NCI-H2107 (cell line): ENCODE measurements at places on chromosomes 6 and 20.

DNA sequence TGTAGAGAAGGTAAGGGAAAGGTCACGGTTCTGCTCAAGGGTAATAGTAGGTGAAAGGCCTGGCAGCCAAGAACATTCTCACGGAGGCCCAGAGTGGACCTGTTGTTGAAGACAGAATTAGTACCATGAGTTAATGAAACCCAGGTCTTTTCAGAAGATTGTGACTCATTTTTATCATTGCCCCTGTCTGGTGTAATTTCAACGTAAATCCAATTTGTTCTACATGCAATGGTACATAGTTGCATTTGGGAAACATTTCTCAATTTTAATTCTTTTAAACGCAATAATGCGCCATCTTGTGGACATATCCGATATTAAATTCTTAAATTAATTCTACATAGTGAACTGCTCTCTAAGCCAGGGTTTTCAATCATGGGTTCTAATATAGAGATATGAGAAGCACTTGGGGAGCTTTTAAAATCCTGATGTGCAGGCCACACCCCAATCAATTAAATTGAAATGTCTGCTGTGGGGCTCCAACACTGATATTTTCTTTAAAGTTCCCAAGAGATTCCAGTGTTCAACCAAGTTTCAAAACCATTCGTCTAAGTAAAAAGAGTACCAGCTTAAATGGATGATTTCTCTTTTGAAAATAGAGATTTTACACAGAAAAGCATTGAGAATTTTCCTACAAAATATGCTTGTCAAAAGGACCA is 257.4 kb downstream of the PLCB1 start:
- DNase-seq, result no peak

- DNase-seq, result no peak
Measured at GRCh38 chr6:89789980-89790379, 29.6 kb downstream of the MDN1 start.

DNA sequence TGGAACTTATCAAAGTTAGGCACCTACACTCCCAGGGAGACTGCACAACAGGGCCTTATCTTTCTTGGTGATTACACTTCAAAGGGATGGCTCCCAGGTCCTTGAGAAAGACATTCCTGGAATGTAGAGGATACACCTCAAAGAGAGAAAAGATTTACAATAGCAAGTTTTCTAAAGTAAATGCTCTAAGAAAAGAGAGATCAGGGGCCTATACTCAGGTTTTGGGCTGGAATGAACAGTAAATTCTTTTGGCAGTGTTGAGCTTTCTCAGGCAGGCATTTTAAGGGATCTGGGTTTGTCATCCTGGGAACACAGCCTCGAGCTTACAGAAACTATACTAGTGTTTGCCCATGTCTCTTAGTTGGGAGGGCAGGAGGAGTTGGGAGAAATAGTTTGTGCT is 31.7 kb upstream of the ME1 start:
- DNase-seq, result no peak

- DNase-seq, result no peak
Measured at GRCh38 chr6:163777716-163778115, 363.2 kb downstream of the QKI start.

- no peak for DNase-seq
Measured at GRCh38 chr6:15443119-15443830, 197.4 kb downstream of the JARID2 start.

DNA sequence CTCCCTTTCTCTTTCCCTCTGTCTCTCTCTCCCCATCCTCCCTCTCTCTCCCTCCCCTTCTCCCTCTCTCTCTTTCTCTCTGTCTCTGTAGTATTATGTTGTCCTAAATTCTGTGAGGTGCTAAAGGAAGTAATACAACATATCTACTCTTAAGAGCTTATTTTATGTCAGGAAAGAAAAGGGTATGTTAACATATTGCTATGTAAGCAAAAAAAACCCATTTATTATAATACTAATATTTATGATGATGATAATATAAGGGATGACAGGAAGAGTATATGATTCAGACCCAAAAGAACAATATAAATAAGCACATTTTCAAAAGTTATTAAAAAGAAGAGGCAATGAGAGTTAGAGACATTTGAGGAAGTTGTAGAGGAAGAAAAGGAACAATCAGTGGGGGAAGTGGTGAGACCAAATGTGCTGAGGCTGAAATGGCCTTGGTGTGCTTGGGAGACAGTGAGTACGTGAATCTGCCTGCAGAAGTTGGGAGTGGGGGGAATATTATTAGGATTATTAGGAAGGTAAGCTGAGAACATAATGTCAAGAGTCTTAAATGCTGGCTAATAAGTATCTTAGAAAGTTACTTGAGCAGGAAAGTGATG is 303.6 kb upstream of the FERMT1 start:
- no peak for DNase-seq

GRCh38 chr6:1200081-1200408 is 111.9 kb upstream of the FOXQ1 start:
- no peak for DNase-seq

DNA sequence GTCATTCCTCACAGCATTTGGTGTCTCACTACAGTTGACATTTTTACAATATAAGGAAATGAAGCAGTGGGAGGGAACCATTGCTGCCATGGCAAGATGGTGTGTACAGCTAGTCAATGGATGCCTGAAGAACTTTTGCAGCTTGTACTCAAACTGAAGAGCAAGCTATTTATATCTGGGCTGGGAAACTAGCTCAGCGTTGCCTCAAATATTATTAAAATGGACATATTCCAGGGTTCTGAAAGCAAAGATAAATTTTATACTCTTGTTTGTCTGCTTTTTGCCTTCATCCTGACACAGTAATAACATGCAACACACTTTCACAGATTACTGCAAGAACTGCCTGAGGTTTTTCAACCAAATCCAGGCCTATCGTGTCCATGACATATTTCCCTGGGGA is 156.4 kb upstream of the COL21A1 start:
- DNase-seq, result no peak

DNA sequence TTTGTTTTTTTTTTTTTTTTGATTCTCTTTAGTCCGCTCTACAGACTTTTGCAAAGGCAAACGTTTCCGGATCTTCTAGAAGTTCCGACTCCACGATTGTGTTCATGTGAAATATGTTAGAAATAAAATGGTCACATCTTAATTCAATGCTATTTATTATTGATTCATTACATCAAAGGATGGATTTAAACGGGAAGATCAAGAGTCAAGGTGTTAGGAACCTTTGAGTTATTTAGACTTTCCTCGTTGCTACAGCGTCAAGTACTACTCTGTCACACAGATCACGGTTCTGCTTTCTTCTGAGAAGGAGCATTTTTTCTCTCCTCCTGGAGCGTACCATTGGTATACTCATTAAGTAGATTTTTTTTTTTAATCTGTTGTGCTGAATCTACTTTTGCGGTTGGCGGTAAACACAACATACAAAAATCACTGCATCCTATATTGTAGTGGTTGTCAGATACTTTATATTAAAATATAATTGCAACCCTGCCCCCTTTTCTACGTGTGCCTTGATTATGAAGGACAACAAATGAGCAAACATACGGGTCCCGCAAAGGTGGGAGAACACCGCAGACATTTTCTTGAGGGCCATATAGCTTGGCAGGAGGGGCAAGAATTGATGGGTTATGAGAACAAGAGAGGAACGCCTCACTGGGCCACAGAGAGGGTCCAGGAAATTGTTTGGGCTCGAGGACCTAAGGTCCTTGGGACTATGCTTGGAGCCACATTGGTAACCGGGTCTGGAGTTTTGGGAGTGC is 17.5 kb downstream of the HMGN4 start:
- no peak for DNase-seq

- DNase-seq, result no peak
Measured at GRCh38 chr6:70107852-70108629, 194.8 kb downstream of the COL9A1 start.

DNA sequence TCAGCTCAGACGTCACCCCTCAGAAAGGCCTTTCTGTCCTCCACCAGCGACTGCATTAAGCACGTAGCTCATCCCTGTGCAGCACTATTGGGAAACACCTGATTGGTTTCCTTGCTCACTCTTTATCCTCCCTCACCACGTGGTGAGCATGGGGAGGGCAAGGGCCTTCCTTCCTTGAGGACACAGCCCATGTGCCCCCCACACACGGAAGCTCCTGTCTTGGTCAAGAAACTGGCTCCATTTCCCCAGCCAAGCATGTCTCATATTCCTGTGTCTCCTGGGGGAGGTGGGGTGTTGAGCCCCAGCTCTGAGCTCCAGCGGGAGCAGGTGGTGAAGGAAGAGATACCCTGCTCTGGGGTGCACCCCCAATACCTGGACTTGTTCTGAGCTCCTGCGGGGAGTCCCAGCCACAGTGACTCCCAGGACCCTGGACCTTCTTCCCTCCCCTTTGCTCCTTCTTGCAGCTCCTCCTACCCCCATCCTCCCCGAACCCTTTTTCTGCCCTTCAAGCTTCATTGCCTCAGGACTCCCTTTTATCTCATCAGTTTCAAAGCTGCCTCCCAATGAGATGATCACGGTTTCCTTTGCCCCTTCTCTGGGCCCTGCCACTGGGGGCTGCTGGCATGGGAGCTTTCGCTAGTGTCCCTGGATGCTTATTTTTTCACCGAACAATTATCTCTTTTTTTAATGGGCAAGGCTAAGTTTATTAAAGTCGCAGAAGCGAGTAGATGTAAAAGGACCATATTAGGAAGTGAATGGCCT is 230.1 kb downstream of the TFAP2C start:
- no peak for DNase-seq
